ENCODE measurements at places on chromosomes 3 and 15.

- DNase-seq, result peak; percentile 65
Measured at GRCh38 chr3:25448750-25449692, 21.0 kb downstream of the RARB start.

- no peak for DNase-seq
Measured at GRCh38 chr3:108669208-108669607, 79.7 kb downstream of the DZIP3 start.

DNA sequence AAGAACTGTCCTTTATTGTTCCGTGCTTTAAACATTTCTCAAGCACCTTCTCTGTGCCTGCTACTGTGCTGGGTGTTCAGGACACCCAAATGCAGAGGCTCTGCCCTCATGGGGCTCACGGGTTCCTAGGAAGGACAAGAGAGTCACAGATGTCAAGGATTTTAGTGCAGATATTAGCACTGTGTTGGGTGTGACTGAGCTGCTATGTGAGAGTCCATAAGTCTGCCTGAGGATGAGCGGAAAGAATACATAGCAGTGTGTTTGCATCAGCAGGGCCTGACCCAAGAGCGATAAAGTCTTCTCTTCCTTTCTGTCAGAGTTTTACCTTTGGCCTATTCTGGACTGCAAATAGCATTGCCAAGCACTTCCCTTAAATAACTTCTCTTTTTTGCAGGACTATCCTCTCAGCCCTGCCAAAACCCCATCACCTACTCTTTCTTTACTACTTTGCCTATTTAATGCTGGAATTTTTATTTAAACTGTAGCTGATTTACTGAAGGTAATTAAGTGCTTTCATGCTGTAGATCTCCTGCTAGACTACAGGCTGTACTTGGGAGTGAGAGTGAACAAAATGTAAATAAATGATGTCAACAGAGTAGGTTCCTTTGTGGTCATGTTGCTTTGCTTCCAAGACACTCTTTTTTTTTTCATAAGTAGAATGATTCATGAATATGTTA, 459.4 kb upstream of the TPRG1 start:
- DNase-seq, result peak; percentile 82

GRCh38 chr15:64161688-64162477, 939 bp downstream of the PPIB start:
- DNase-seq, result no peak

- DNase-seq, result no peak
Measured at GRCh38 chr3:46906471-46907058, 29.0 kb downstream of the PTH1R start.

DNA sequence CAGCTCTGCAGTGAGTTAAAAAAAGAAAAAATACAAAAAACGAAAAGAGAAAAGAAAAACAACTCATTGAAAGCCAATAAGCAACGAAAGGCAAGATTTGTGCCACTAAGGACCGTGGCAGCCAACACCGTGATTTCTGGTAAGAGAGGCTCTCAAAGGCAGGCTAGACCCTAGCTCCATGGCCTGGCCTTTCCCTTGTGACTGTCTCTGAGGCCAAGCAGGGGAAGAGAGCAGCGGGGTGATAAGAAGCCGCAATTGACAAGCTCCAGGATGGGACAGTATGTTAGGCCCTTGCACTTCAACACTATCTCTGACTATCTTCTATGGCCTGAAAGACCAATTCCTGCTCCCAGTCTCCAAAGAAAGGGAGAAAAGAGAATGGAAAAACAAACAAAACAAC, 12.4 kb downstream of the APOD start:
- DNase-seq, result no peak

- no peak for DNase-seq
Measured at GRCh38 chr3:127691974-127692373, 19.2 kb downstream of the ABTB1 start.

DNA sequence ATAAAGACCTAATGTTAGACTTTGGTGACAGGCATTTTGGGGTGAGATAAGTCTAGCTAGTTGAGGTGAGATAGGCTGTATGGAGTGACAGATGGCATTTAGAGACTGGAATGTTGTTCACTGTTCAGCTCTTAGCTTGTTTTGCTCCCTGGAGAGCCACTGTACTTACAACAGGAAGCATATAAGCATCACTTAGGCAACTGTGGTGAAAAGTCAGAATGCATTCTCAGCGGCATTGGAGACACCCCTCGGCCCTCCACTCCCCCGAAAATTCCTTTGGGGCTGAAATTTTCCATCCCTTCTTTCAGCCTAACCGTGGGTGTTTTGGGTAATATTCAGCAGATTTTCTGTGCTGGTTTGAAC, 73.4 kb downstream of the SLCO3A1 start:
- peak; percentile 71 for DNase-seq

- DNase-seq, result peak; percentile 12
Measured at GRCh38 chr3:114128231-114128630, 50.6 kb downstream of the DRD3 start.

- DNase-seq, result no peak
Measured at GRCh38 chr3:53650424-53650823, 156.0 kb downstream of the CACNA1D start.

GRCh38 chr3:170714562-170715535, 129.0 kb upstream of the SLC7A14 start:
- DNase-seq, result peak; percentile 75

DNA sequence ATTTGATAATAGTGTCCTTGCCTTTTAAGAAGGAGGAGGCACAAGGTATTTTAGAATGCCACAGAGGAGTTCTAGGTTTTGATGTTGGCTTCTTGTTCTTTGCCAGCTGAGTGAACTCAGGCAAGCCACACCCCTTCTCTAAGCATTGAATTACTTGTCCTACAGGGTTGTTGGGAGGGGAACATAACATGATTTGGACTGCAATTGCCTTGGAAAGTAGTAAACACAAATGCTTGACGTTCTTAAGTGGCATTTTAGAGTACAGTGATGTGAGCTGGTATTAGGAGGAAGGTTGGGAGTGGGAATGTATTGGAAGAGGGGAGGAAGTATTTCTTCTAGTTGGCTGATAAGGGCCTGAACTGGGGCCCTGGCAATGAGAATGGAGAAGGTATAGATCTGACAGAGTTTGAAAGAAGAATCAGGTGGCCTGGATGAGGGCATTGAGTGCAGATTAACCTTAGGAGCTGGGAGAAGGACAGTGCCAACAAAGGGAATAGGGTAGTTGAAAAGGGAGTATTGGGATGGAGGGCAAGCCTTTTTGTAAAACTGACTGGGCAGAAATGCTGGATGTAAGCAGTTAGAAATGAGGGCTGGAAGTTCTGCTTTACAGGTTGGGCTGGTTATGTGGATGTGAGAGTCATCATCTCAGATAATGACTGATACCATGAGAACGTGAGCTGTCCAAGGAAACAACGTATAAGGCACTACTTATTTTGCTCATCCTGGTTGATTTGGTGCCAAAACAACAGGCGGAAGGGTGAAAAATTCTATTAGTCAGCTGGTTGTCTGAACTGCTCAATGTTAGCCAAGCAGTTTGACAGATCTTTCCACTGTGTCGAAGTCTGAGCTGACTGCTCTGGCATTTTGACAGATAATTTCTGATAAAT, 16.7 kb downstream of the KAT2B start:
- DNase-seq, result peak; percentile 96

GRCh38 chr15:83372434-83372891, 74.7 kb upstream of the SH3GL3 start:
- no peak for DNase-seq

DNA sequence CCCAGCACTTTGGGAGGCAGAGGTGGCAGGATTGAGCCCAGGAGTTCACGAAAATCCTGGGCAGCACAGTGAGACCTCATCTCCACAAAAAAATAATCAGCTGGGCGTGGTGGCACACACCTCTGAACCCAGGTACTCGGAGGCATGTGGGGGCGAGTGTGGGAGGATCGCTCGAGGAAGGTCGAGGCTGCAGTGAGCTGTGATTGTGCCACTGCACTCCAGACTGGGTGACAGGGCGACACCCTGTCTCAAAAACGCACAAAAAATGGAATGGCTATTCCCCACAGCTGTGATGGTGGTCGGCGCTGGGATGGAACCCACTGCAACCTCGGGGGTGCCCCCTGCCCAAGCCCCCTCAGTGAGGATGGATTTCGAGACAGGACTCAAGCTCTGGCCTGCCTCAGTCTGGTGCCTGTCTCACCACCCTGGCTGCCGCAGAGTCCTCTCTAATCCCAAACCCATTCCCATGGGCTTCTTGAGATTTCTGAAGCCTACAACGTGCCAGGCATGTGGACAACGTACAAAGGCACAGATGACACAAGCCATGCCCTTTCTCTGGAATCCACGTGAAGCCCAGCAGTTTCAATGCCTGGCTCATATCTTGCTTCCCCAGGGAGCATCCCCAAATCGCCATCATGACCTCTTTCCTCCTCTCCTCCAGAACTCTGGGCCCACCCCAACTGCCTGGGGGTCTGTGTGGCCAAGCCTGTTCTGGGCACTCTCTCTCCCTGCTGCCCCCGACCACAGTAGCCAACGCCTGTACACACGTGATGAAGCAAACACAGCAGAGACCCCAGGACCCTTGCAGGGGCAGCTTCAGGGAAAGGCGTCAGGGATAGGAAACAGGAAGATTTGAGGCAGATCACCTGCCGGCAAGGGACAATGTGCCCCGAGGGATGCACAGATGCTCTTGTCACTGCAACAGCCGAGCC, 32.4 kb downstream of the ADAMTS17 start:
- DNase-seq, result no peak

DNA sequence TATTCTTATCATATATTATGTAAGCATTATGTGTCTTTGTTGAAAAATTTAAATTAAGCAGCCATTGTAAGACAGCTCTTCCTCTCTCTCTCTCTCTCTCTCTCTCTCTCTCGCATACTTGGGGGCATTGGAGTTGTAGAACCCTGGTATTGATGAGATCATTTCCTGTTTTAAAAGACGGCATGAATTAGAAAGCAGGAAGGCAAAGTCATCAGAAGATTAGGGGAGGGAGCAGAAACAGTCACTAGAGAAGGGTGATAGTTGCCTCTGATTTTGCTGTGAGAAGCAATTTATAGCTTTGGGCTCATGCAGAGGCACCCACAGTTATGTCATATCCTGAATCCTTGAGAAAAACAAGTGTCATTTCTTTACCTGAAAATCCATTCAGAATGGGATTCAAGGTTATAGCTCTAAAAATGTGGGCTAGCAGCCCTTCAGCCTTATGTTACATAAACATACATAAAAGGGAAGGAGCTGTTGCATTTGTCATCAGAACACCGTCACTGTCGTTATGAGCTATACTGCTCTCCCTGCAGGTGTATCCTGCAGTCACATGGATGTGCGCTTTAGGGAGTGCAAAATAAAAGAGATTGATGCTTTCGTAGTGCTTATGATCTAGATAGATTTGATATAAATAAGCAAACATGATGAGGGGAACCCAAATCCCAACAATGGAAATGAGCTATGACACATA, 213.8 kb downstream of the NR1D2 start:
- DNase-seq, result no peak

GRCh38 chr3:12325586-12326515, 37.0 kb downstream of the PPARG start:
- no peak for DNase-seq

DNA sequence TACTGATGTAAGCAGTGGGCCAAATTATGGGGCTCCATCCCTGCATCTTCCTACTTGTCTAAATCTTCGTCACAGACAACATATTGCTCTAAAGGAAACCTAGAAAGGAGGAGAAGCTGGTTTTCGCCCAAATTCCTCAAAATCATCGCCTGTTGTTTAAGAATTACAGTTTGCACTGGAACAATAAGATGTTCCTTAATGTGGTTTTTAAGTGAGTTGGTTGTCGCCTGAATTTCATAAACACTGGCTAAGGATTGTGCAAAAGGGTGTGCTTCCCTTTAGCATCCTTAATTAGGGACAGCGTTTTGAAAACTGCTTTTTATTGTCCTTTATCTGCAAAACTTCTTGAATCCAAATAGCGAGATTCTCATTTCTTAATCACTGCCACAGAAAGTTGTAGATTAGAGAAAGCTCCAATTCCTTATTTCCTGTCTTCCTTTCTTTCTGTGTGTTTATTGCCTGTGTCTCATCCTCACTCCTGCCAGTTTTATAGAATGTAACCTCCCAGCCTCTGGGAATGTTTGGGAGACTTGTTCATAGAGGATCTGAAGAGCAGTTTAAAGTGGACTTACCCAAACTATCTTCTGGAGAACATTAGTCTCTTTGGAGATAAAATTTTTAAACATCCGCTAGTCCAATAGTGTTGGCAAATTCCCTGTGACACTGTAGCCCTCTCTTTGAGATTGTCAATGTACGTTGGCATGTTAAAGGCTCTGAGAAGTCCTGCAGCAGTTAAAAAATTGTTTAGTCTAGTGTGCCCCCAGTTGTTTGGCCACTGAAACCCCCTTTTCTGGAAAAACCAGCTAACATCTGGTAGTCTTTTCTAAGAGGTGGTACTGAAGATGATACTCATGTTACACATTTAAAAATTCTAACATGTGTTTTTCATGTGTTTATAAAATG, 50.4 kb downstream of the FLNB start:
- DNase-seq, result peak; percentile 83

- no peak for DNase-seq
Measured at GRCh38 chr15:85280203-85280602, 100.2 kb upstream of the AKAP13 start.

DNA sequence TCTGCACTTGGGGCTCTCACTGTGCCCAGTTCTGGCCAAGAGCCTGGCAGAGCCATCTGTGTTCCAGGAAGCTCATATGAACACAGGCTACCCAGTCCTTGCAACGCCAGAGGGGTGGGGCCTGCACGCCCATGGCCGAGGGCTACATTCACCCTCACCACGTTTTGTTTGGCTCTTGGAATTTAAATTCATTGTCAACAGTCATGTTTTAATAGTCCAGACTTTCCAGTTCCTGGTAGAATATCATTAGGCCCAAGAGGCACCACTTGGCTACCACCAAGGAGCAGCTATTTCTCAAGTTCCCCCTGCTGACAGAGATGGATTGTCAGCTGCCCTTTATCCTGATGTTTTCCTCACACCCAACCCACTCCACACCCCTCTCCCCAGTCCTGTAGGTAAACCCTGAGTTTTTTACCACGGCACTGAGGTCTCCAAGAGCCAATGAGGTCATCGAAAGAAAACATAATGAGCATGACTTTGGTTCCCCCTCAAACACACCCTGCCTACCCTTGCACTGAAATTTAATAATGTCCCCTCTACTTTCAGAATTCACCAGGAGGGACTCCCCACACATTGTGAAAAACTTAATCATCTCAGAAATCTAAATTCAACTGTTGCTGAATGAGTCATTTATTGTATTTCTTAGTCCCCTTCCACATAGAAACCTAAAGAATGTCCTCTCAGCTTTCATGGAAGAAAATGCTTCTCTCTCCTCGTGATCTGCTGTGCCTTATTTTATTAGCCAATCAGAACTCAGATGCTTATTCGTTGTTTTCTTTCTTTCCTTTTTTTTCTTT, 125.1 kb downstream of the SHQ1 start:
- DNase-seq, result peak; percentile 58

DNA sequence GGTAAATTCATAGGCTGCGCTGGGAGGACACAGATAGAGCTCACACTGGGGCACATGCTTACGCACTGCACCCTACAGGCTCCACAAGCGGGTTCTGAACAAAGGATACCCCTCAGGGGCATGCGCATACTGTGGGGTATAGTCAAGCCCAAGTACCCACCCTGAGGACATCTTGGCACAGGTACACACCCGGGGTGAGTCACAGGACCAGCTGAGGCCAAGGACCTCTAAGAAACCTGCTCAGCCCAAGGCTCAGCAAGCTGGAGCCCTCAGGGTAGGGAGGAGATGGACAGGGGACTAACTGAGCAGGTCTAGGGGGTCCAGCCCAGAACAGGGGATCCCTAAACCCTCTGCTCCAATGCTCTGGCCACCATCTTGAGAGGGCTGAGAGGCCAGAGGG, 3.3 kb downstream of the SHISA5 start:
- DNase-seq, result no peak

- DNase-seq, result no peak
Measured at GRCh38 chr15:39687965-39688364, 94.7 kb downstream of the FSIP1 start.

Data from fibroblast of mammary gland (primary cell).